ENCODE measurements at places on chromosomes 3 and 15.

- DNase-seq: no peak
These were observed 6.4 kb upstream of the GHRL start for GRCh38 chr3:10299175-10299574.

DNA sequence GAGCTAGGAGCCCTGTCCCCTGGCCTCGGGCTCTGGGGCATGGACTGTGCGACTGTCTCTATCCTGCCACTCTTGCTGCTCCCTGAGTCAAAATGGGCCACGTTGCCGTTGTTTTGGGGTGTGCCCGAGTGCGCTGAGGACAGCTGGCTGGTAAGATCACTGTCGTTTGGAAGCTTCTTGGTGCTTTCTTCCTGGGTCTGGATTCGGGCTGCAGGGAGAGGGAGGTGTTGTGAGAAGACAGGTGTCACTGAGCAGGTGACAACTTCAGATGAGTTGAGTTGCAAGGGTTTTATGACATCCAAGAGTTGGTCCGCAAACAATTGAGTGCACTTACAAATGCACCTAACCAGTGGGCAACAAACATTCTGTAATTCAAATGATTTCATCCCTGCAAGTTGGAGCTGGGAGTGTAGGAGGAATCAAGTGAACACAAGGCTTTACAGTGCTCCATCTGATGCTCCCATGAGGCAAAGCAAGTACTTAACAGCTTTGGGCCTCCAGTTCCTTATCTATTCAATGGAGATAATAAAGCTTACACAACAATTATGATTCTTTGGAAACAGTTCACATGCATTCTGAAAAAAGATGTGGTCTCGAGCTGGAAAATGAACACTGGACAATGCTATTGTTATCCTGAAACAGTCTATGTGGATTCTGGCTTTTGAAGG lies 11.0 kb upstream of the STARD5 start:
- DNase-seq: no peak

DNA sequence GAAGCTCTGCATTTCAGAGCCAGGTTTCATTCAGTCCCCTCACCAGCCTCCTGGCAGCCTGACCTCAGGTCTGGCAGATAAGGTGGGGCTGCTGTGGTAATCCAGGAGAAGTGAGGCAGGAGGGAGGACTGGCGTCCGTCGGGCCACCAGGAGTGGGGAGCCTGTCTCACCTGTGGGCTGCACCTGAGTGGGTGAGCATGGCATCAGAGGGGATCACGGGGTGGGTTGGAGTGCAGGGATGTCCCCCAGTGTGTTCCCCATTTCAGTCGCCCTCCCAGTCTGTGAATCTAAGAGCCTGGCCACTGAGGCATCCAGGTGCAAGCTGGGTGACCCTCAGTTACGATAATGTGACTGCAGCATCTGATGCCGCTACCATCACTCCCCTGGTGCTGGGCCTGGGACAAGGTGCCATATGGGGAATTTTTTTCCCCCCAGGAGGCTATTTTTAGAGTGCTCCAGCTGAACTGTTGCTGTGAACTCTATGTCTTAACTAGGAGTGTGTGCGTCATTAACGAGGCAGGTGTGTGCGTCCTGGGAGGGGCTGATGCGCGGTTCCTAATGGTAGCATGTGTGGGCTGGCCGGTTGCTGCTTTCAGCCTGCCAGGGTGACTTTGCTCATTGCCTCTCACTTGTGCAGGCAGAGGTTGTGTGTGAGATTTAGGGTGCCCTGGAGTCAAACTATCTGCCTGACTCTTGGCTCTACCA lies 165.2 kb downstream of the SLCO3A1 start:
- no peak for DNase-seq

DNA sequence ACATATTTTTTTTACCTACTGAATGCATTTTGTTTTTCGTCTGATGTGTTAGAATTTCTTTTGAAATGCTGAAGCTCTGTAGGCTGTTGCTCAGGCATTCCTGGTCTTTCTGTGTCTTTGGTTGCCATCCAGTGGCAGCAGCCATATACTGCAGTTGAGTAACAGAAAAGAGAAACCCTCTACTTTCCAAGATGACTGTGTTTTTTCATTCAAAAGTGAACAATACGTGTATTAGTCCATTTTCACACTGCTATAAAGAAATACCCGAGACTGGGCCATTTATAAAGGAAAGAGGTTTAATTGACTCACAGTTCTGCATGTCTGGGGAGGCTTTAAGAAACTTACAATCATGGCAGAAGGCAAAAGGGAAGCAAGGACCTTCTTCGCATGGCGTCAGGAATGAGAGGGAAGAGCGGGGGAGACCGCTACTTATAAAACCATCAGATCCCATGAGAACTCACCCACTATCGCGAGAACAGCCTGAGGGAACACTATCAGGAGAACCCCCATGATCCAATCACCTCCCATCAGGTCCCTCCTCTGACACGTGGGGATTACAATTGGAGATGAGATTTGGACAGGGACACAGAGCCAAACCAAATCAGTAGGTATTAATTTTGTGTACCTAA lies 4.7 kb upstream of the GOLGA8B start:
- DNase-seq: no peak

DNA sequence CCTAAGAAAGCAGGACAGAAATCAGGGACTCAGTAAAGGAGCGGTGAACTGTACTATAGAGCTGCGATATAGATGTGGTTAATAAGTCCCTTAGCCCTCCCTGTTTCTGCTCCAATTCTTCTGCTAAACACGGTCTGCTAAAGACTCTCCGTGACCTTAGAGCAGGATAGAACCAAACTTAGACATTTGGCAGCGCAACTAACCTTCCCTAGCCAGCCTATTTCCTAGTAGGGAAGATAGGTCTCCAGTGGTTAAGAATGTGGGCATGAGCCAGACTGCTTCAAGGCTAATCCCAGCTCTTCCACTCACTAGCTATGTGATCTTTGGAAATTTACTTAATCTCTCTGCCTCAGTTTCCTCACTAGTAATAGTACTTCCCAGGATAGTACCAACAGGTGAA lies 193.6 kb upstream of the IL12A start:
- DNase-seq: no peak

DNA sequence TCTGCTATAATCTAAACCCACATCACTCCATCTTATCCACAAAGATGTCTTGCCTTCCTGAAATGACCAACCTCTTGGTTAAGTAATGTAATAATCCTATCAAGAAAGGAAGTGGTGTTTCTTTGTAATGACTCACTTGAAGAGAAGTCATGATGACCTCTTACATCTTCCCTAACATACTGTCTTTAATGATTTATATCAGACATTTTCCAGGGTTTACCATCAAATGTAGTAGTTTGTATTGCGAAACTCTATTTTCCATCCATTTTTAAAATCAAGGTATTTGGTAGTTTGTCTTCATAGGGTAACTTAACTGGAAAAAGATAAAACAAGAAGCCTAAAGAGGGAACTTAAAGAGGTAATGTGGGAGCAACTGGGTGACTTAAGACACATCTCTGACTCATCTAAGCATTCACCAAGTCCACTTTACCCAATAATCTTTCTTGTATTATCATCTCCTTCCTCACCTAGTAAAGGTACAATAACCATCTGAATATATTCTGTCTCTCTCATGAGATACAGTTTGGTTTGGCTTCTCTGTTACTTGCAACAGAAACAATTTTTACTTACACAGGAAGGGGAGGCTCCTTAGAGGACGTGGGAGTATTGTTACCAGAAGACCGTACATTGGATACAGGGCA lies 5.7 kb upstream of the MAPK6 start:
- no peak for DNase-seq

DNA sequence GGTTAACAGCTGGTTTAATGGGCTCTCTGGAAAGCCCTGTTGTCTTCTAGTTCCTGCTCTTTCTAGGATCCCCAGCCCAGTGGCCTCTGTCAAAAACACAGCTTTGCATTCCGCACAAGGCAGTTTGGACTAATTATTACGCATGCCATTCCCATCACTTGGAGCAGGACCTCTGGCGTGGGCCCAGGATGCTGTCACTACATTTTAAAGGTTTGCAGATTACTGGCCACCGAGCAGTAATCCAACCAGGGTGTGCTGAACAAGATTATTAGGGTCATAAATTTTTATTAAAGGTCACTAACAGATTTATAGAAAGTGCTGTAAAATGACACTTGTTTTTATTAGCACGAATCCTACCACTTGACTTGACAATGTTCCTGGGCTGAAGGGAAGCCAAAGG lies 143.6 kb upstream of the SLC6A11 start:
- DNase-seq: no peak

GRCh38 chr3:112043621-112044201 lies 9.2 kb downstream of the TMPRSS7 start:
- no peak for DNase-seq

DNA sequence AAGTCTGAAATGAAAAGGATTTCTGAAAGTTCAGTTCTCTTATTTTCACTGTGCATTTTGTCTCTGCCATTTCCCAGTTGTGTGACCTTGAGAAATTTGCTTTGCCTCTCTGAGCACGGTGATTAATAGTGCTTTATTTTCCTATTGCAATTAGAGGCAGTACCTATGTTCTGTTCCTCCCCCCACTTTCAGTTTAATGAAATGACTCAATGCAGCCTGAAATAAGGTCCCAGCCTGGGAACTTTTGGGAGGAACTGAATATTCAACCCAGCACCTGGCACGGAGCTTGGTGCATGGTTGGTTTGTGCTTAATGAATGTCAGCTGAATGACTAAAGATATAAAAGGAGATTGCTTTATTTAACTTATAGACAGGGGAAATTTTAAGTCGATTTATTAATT lies 352.6 kb downstream of the PDCD6IP start:
- DNase-seq: no peak

DNA sequence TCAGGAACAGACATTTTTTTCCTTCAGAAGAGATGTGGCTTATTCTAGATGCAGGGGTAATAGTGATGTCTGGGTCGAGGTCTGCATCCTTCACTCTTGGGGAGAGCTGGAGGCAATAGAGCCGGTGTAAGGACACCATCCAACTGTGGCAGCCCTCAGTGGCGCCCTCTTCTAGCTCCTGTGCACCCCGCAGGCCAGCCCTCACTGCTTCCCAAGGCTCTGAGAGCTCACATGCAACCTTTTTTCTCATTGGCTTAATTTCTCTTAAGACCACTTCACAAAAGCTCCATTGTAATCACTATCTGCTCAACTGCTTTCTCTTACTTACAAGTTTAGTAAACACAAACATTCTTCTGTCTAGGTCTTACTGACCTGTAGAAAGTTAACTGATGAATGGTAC lies 3.9 kb upstream of the VPS8 start:
- DNase-seq: peak; percentile 68

All from esophagus muscularis mucosa (tissue), 4 donors.